Lung microvascular endothelial cell (primary cell): ENCODE measurements at places on chromosomes 13 and 19. TPM values are rescaled to one million over a fixed set of nuclear protein-coding genes. Genes with fewer than 3 reads are reported as not detected.

Gene IL12RB1
- under 0.01 and 0.22 TPM in 2 replicates for total RNA-seq

Gene FFAR1
- total RNA-seq: not detected in 2 replicates

Gene TMIGD2
- not detected in 2 replicates for total RNA-seq

Gene LRRC63
- total RNA-seq: under 0.01 TPM in 2 replicates

Gene EGLN2
- total RNA-seq: 85.0 and 151 TPM in 2 replicates

Gene CEACAM4
- not detected in 2 replicates for total RNA-seq

Gene GPR12
- total RNA-seq: not detected in 2 replicates

Gene SYT3
- under 0.01 TPM in 2 replicates for total RNA-seq

Gene VSTM2B
- not detected in 2 replicates for total RNA-seq

Gene METTL21C
- total RNA-seq: not detected in 2 replicates

Gene SLC25A41
- not detected in 2 replicates for total RNA-seq

Gene RDH8
- total RNA-seq: not detected in 2 replicates

Gene SMIM44
- not detected in 2 replicates for total RNA-seq

Gene TMEM259
- 29.4 and 43.8 TPM in 2 replicates for total RNA-seq

Gene CYP2A6
- total RNA-seq: not detected in 2 replicates

Gene CLC
- total RNA-seq: not detected in 2 replicates

Gene CAPN12
- under 0.01 TPM in 2 replicates for total RNA-seq

Gene SLC25A15
- total RNA-seq: 11.3 and 16.3 TPM in 2 replicates

Gene TNFSF9
- 0.40 and 0.65 TPM in 2 replicates for total RNA-seq

Gene TDRD3
- total RNA-seq: 7.6 and 12.3 TPM in 2 replicates

Gene ELSPBP1
- total RNA-seq: not detected in 2 replicates

Gene URAD
- total RNA-seq: not detected in 2 replicates

Gene GFY
- total RNA-seq: not detected in 2 replicates

Gene TUBA3C
- not detected in 2 replicates for total RNA-seq

Gene C19orf33
- 0.40 and 2.2 TPM in 2 replicates for total RNA-seq

Gene FSD1
- total RNA-seq: 2.2 and 10.2 TPM in 2 replicates

Gene PRRG2
- 4.6 and 12.5 TPM in 2 replicates for total RNA-seq

Gene DENND1C
- not detected in 2 replicates for total RNA-seq

Gene RPS16
- total RNA-seq: 200 and 211 TPM in 2 replicates

Gene RUBCNL
- 0.20 TPM in 1 of 2 replicates, not detected in the other for total RNA-seq

Gene COX6B2
- not detected in 2 replicates for total RNA-seq

Gene KCNN4
- 0.22 TPM in 1 of 2 replicates, not detected in the other for total RNA-seq

Gene NLRP7
- not detected in 2 replicates for total RNA-seq

Gene PRSS57
- total RNA-seq: not detected in 2 replicates

Gene PINLYP
- 1.1 and 4.6 TPM in 2 replicates for total RNA-seq

Gene SELENOV
- total RNA-seq: not detected in 2 replicates

Gene CNFN
- total RNA-seq: not detected in 2 replicates

Gene PSG7
- total RNA-seq: not detected in 2 replicates

Gene QPCTL
- 5.9 and 7.7 TPM in 2 replicates for total RNA-seq

Gene MAG
- not detected in 2 replicates for total RNA-seq

Gene FUT6
- total RNA-seq: not detected in 2 replicates

Gene CBY2
- total RNA-seq: not detected in 2 replicates

Gene ZNF729
- not detected in 2 replicates for total RNA-seq

Gene BRSK1
- total RNA-seq: under 0.01 and 1.2 TPM in 2 replicates

Gene LENG1
- total RNA-seq: 3.3 and 5.4 TPM in 2 replicates

Gene ZNF575
- total RNA-seq: 0.20 and 0.22 TPM in 2 replicates

Gene PSMC4
- total RNA-seq: 57.8 and 65.7 TPM in 2 replicates

Gene LGALS14
- total RNA-seq: not detected in 2 replicates

Gene ZNF681
- 0.65 and 1.8 TPM in 2 replicates for total RNA-seq

Gene MBD3
- 46.0 and 79.4 TPM in 2 replicates for total RNA-seq

Gene LEUTX
- total RNA-seq: not detected in 2 replicates

Gene ZNF492
- total RNA-seq: 0.22 and 0.60 TPM in 2 replicates

Gene ZNF555
- 2.2 and 3.0 TPM in 2 replicates for total RNA-seq

Gene KCNC3
- total RNA-seq: 0.22 and 0.40 TPM in 2 replicates

Gene ZNF527
- total RNA-seq: 3.3 and 3.6 TPM in 2 replicates

Gene IZUMO4
- total RNA-seq: 0.60 and 0.65 TPM in 2 replicates

Gene SLAIN1
- 3.3 and 8.5 TPM in 2 replicates for total RNA-seq

Gene KASH5
- not detected in 2 replicates for total RNA-seq

Gene APOC1
- 0.60 and 1.3 TPM in 2 replicates for total RNA-seq
